Dorsolateral prefrontal cortex (tissue), 122 donors: ENCODE measurements at places on chromosomes 7 and 10. TPM values are rescaled to one million over a fixed set of nuclear protein-coding genes. Genes with fewer than 3 reads are reported as not detected.

Gene IGFBP3
- 29.3 TPM for total RNA-seq

Gene MMP21
- total RNA-seq = 0.29 TPM

Gene CLRN3
- total RNA-seq = 0.76 TPM

Gene CHAT
- total RNA-seq = not detected

Gene LRIT1
- total RNA-seq = not detected

Gene SPDYE8
- not detected for total RNA-seq

Gene SLC16A9
- total RNA-seq = 11.3 TPM

Gene PLXDC2
- 57.8 TPM for total RNA-seq

Gene GDF2
- not detected for total RNA-seq

Gene ZNF92
- 12.6 TPM for total RNA-seq

Gene TRIM50
- not detected for total RNA-seq

Gene LANCL2
- total RNA-seq = 49.8 TPM

Gene ZNF479
- total RNA-seq = not detected

Gene SEPHS1
- total RNA-seq = 36.0 TPM

Gene SPDYE2B
- total RNA-seq = not detected

Gene NRG3
- total RNA-seq = 83.3 TPM

Gene CD36
- total RNA-seq = 1.3 TPM

GRCh38 chr7:2520131-2520760, 672 bp downstream of the LFNG start:
- DNase-seq = no peak

DNA sequence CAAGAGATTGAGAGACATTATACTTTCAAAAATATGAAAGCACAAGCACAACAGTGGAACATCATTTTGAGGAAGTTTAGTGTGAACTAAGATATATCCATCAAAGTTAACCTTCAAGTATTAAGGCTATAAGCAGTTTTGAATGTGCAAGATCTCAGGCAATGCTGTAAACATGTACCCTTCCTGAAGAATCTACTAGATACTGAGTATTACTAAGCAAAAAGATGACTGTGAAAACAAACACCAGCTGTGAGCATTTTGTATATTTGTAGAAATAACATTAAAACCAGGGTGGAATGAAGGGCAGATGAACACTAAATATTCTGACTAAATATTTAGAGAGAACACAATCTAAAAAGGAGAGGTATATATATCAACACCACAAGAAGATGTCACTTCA, 41.3 kb upstream of the ADRA2A start:
- DNase-seq = no peak

DNA sequence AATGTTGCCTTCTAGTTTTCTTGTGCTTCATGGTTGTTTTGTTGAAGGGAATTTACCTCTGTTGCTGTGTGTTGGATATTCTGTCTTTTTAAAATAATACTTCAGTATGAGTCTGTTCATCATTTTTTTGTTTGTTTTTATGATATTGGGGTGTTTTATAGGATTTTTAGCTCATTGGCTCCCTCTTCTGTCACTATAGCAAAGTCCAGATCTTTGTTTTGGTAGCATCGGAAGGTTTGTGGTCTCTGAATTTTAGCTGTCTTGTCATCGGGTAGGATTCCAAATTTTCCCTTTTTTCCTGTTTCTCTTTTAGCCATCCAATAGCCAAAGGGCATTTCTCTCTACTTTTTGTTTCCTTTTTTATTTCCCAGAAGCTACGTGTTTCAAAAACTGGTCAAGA, 91.4 kb downstream of the EXOC4 start:
- DNase-seq = no peak

DNA sequence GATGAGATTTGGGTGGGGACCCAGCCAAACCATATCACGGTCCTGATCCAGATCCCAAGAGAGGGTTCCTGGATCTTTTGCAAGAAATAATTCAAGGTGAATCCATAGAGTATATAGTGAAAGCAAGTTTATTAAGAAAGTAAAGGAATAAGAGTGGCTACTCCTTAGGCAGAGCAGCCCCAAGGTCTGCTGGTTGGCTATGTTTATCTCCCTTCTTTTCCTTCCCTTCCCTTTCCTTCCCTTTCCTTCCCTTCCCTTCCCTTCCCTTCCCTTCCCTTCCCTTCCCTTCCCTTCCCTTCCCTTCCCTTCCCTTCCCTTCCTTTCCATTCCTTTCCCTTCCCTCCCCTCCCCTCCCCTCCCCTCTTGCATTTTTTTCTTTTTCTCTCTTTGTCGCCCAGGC, 35.2 kb downstream of the OTUD1 start:
- no peak for DNase-seq

DNA sequence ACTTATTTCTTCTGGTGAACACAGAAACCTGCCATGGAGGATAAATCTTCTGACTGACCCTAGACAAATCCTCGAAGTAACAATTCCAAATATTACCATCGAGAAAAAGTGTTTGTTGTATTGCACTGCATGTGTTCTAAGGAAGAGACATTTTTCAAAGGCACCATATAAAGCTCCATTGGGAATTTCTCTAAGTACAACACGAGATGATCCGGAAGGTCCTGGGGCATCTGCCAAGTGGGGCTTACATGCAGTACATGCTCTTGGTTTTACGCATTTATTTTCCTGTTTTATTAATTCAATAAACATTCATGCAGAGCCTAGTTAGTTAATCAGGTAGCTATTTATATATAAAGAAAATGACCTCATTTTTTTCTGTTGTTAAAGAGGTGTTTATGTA, 692.0 kb upstream of the IGFBP3 start:
- DNase-seq = no peak

GRCh38 chr10:31272841-31273240, 46.2 kb upstream of the ZEB1 start:
- no peak for DNase-seq

GRCh38 chr7:149762089-149762488, 11.3 kb downstream of the ZNF467 start:
- no peak for DNase-seq

DNA sequence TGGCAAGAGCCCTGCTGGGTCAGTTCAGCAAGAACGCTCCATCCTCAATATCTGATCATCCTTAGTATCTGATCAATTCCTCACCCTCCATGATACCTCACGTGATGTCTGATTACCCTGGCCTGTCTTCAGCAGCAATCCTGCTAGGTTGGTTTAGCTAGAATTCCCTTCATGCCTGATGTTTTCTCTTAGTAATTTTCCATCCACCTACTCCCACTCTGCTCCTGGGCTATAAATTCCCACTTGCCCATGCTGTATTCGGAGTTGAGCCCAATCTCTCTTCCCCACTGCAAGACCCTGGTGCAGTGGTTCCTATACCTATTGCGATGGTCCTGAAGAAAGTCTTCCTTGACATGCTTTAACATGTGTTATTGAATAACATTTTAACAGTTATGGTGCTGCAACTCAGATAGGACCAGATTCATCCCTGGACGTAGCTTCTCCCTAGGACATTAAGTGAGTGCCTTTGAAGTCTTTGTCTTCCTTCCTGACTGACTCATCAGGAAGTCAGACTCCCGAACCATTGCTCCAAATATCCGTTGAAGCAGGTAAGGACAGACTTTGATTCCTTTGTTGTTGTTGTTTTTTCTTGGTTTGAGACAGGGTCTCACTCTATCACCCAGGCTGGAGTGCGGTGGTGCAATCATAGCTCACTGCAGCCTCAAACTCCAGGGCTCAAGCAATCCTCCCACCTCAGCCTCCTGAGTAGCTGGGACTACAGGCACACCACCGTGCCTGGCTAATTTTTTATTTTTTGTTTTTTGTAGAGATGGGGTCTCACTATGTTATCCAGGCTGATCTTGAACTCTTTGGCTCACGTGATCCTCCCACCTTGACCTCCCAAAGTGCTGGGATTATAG, 29.4 kb upstream of the CLDN3 start:
- no peak for DNase-seq

GRCh38 chr10:16856567-16856966, 39.3 kb upstream of the RSU1 start:
- no peak for DNase-seq

DNA sequence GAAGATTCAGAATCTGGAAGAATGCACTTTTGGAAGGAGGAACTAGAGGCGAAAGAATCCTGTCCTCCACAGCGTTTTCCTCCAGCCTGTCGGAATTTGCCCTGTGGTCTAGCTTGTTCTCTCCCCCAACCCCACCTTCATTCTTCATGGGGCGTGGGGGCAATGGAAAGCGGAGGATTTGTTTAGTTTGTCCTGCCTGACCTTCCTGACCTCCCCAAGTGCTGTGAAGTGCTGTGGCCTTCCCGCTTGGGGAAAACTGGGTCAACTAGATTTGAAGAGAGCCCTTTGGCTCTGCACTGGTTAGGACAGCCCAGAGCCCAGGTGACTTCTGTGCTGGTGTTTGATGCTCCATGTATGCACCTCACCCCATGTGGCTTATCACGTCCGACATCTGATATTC, 49.1 kb downstream of the GATA3 start:
- DNase-seq = no peak

DNA sequence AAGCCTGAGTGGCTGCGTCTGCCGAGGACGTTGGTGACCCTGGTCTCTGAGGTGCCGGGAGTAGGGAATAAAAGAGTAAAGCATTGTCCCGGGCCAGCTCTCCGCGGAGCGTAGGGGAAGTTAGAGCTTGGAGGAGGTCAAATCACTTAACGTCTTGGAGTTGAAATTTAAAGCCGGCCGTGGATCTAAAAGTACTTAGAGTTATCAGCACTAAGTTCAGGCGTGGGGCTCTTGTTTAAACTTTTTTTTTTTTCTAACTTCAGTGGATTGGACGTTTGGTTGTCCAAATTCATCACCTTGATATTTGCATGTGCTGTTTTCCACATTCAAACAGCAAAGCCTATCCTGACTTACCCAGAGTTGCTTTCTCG, 700 bp downstream of the NIPSNAP2 start:
- no peak for DNase-seq

DNA sequence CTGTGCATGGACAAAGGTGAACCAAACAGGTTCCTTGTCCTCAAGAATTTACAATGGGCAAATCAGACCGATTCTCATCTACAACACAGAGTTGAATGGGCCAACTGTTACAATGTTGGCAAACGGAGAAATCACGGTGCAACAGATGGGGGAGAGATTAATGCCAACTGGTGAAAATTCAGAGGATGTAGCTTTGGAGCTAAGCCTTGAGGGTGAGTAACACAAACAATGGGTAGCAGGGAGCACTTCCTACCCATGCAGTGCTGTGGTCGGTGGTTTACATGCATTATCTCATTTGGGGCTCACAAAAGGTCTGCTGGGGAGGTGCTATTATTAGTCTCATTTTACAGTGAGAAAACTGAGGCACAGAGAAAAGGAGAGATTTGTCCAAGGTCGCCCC, 902 bp upstream of the NFE2L3 start:
- no peak for DNase-seq

DNA sequence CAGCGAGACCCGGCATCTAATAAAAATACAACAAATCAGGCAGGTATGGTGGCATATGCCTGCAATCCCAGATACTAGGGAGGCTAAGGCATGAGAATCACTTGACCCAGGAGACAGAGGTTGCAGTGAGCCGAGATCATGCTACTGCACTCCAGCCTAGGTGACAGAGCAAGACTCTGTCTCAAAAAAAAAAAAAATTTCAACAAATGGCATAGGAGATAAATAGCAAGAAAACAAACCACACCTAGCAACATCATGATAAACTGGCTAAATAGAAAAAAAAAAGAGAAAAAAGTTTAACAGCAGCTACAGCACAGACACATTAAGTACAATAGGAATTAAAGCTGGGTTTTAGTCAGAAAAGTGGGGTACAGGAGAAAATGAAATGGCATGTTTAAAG, 1034.6 kb upstream of the LRRN3 start:
- no peak for DNase-seq

- no peak for DNase-seq
Measured at GRCh38 chr10:118447478-118448270, 105.5 kb upstream of the FAM204A start.

DNA sequence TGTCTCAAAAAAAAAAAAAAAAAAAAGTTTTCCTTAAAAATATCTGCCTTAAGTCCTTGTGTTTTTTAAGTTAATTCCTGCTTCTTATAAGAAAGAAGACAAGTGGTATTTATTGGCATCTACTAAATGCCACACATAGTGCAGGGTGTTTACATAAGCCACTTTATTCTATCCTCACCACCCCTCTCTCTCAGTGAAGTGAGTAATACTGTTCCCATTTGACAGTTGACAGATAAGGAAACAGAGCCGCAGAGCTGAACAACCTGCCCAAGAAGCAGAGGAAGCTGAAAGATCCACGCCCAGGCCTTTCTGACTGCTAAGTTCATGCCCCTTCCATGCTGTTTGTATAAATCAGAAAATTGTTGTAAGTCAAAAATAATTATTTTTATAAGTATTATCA, 54.1 kb downstream of the ABLIM1 start:
- DNase-seq = no peak

- DNase-seq = no peak
Measured at GRCh38 chr10:30858499-30858898, 173.2 kb downstream of the ZNF438 start.

DNA sequence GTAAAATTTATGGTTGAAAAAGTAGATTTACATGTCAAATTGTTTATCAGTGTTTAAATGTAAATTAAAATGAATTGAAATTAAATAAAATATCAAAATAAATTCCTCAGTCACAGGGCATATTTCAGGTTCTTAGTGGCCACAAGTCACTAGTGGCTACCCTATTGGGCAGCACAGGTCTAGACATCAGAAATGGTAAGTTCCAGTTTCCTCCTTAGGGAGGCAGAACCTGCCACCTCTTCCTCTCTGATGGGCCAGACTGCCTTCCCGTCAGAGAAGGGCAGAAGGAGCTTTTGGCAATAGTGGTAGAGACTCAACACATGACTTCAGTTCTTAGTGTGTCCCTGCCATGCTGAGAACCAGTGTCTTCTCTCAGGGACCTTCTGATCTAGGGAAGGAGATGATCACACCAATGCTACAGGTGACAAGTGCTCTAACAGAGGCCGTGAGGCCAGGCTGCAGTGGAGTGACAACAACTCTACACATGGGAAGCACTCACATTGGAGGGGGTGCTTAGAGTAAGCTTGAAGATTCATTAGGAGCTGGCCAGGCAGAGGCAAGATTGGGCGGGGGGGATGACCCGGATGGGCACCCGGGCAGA, 14.4 kb upstream of the PCBD1 start:
- no peak for DNase-seq

- DNase-seq = no peak
Measured at GRCh38 chr7:98760201-98760651, 109.6 kb downstream of the TMEM130 start.

DNA sequence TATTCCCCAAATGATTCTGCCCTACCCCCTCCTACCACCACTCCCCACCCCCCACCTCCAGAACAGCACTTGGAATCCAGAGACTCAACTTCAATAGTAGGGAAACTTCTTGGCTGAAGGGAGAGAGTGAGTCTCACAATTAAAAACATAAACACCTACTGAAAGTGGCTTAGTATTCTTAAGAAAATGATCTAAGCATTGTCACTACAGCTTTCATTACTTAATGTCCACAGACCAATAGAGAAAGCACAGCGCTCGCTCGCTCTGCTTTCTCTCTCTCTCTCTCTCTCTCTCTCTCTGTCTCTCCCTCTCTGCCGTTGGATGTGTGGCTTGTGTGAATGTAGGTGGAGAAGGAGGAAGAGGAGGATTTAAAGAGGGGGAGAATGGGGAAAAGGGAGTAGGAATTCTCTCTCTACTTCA, 1.5 kb upstream of the SEMA3A start:
- no peak for DNase-seq

- DNase-seq = no peak
Measured at GRCh38 chr7:936386-937054, 18.0 kb downstream of the ADAP1 start.
